Suppressor macrophage treated with lipopolysaccharide for 4 hours (primary cell): ENCODE measurements at places on chromosomes 13 and 19.
A peak's percentile ranks its signal among the peaks of the same experiment; 100 is the strongest.

DNA sequence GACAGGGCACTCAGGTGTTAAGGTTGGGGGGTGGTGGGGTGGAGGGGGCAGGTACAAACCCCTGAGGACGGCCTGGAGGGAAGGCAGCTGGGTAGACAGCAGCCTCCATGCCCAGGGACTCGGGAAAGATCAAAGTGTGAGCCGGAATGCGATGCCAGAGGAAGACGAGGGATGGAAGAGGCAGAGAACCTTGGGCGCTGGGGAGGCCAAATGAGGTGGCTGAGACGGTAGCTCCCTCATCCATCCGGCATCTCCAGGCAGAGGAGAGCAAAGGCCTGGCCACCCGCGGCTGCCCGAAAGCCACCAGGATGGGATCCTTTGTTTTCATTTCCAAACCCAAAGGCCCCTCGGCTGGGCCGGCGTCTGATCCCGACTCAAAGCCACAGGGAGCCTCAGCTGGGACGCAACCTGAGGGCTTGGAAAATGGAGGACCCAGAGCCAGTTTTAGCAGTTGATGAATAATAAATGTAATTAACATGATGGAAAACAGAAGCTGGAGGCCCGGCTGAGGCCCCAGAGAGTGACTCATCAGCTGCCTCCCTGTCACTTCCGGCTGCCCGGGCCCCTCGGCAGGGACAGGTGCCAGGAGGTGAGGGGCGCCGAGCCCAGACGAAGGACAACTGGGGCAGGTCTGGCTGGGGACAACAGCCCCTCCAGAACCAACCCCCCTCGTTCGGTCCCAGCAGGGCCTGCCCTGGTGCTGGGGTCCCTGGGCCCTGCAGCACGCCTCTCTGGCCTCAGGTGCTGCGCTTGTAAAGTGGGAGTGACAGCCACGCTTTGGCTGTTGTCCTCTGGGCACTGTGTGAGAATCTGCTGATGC is 61.6 kb downstream of the CEBPG start:
- no peak for DNase-seq

GRCh38 chr19:17688853-17689595 is 870 bp upstream of the UNC13A start:
- DNase-seq: no peak

DNA sequence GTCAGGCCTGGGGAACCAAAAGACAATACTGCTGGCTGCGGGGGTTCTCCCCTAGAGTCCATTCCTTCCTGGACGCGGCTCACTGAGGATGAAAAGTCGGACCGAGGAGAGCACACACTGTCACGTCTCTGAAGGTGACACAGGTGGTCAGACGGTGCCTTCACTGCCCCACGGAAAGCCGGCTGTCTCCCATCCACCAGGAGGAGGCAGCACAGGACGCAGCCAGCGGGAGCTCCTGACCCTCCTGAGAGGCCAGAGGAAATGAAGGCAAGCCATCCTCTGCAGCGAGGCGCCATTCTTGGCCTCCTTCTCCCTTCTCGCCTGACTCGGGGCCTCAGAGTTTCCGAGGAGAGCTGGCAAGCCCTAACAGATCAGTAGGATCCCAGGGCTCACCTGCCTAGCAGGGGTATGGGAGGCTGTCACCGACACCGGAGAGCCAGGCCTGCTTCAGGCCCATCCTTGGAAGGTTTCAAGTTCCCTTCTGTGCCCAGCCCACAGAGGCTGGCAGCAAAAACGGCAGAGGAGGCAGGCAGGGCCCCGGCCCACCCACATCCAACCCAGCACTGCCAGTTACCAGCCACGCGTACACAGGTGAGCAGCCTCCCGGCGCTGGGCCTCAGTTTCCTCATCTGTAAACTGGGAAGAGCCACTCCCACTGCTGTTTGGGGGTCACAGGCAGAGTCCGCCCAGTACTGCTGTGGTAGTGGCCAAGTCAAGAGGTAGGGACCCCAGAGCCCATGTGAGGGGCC is 4.5 kb downstream of the REXO1 start:
- no peak for DNase-seq

GRCh38 chr13:110676595-110677587 is 29.0 kb downstream of the CARS2 start:
- DNase-seq: peak; percentile 54

DNA sequence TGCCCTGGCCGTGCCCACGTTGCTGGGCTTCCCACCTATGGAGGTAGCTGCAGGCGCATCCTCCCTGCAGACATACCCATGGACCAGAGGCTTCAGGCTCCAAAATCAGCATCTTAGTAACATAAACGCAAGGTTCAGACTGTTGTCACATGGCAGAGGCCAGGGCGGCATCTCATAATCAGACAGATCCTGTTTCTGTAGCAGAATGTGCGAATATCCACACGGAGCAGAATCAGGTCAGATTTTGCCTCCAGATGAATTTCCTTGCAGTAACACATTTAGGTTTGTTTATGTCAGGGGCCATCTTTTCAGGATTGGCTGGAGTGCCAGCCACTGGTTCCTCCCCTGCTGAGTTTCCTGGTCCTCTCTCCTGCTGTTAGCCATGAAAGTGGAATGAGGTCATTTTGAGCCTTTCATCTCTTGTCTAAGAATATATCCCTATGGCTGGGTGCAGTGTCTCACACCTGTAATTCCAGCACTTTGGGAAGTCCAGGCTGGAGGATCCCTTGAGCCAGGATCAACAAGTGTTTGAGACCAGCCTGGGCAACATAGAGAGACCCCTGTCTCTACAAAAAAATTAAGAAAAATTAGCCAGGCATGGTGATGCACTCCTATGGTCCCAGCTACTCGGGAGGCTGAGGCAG is 20.5 kb downstream of the SMARCA4 start:
- no peak for DNase-seq

GRCh38 chr19:49690656-49691242 is at the start of gene CPT1C:
TSS of gene CPT1C (plus strand) at chr19:49691116. CDS start at chr19:49692253, 1,137 bp downstream.
- DNase-seq: peak; percentile 17

- no peak for DNase-seq
Observed at GRCh38 chr19:44576843-44577565, 36.4 kb upstream of the IGSF23 start.

GRCh38 chr13:41352935-41353840 is 42.1 kb downstream of the NAA16 start:
- DNase-seq: peak; percentile 69

- DNase-seq: no peak
Observed at GRCh38 chr13:95005300-95005699, 293.0 kb upstream of the SOX21 start.

- DNase-seq: no peak
Observed at GRCh38 chr19:28489776-28490175, 723.2 kb downstream of the UQCRFS1 start.

- peak; percentile 31 for DNase-seq
Observed at GRCh38 chr19:45311621-45312020, 11.1 kb downstream of the CKM start.

DNA sequence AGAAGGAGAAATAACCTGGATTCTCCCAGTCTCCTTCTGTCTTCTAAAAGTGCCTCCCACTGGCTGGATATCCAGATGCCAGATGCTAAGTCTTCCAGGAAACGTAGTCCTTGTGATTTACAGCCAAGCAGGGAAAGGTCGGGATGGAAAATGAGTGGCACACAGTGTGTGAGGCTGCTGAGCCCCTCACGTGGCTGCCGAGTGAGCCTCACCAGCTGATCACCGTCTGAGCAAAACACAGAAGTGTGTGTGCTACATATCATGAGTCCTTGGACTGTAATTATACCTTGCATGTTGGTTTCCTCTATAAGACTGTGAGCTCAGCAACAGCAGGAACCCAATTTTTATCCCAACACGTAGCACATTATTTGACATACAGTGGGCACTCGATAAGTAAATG is 15.1 kb downstream of the LHFPL6 start:
- DNase-seq: no peak

GRCh38 chr19:35445826-35446593 is 2.0 kb upstream of the FFAR2 start:
- peak; percentile 86 for DNase-seq

GRCh38 chr13:97249796-97250495 is 27.8 kb downstream of the MBNL2 start:
- DNase-seq: no peak

GRCh38 chr13:112616586-112617362 is 28.8 kb upstream of the TUBGCP3 start:
- peak; percentile 55 for DNase-seq

GRCh38 chr13:27117952-27118351 is 53.7 kb downstream of the USP12 start:
- no peak for DNase-seq

- no peak for DNase-seq
Observed at GRCh38 chr13:46006688-46007452, 45.7 kb downstream of the ZC3H13 start.
